ENCODE measurements at places on chromosomes 4 and X.

DNA sequence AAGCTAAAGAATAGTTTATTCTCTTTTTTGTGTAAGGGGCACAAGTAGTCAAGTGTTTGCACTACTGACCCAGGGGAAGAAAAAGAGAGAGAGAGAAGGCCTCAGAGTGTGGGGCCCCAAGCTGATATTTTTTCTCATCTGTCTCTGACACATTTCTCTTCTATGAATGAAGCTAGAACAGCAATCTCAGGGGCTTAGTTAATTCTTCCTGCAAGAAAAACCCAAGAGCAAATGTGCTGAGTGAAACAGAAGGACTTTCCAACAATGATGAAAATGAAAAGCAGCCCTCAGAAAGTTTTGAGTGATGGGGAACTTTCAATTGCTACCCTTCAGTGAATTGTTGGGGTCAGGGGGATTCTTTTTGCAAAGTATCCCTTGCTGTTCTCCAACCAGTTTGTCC is 9.2 kb upstream of the MSN start:
- no peak for DNase-seq

DNA sequence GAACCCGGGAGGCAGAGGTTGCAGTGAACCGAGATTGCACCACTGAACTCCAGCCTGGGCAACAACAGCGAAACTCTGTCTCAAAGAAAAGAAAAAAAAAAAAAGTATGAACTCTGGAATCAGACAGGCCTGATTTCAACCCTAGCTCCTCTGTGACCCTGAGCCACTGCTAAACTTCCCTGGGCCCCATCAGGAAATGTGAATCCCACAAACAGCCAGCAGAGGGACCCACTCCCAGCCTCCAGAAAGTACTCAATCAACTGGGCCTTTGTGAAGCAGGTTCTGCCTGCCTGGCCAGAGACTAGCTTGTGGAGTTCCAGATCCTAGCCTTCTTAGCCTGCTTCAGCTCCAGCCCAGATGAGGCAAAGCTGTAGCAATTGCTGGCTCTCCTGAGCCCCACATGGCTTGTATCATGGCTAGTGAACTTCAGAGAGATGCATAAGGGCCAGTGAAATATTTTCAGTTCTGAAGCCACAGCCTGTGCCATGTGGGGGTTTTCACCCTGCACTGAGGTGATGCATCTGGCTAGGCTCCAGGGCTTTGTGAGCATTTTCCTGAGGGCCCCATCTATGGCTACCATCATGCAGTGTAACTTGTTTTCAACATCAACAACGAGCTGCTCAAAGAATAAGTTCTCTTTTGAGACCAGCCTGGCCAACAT is 7.2 kb upstream of the IDS start:
- peak; percentile 0 for DNase-seq

- DNase-seq, result no peak
Measured at GRCh38 chr4:143558823-143559756, 45.6 kb downstream of the SMARCA5 start.

DNA sequence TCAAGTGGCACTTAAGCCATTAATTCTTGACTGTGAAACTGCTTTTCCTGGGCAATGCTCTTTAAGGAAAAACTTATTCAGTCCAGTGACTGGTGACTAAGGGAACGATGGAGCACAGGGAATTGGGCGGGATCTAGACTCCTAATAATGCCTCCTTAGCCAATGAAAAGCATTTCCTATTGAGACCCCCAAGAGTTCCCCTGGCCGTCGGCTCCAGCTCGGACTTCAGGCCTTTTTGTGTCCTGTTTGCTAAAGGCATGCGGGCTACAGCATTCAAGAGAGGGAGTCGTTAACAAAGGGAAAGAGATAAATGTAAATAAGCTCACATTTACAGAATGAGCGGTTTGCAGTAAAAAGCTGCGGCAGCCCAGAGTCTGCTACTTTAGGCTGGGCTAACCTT is at the start of gene LPAR4:
TSS of gene LPAR4 (plus strand) at position 232 of the 400 bp plus-strand sequence. CDS start 7,150 bp downstream, outside the sequence.
- no peak for DNase-seq

DNA sequence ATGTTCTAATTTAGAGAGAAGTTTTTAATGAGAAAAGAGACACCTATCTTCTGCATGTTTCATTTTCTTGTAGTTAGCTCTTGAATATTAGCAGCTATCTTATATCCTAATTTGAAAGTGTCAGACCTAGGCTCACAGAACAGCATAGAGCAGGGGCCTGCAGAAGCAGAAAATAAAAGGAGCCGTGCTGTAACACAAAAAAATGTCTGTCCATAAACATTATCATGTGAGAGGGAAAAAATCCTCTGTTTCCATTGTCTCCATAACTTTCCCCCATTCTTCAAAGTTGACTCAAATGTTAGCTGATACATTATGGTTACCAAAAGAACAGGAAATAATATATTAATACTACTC is 329.2 kb upstream of the EPHA5 start:
- no peak for DNase-seq

DNA sequence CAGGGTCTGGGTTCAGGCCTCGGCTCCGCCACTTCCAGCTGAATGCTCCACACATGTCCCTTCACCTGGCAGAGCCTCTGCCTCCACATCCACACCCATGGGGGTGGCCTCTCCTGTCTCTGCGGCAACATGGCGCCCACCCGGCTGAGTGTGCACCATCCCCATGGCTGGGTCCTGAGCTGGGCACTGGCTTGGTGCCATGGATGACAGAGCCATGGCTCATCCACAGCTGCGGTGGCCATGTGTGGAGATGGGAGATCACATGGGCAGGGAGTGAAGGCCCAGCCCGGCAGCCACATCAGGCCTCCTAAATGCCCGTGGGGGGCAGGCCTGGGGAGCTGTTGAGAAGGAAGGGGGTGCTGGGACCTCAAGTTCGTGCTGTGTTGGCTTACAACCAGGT is 213.7 kb downstream of the AFAP1 start:
- DNase-seq, result no peak

GRCh38 chr4:1516261-1516660 is 110.0 kb upstream of the NKX1-1 start:
- DNase-seq, result no peak

GRCh38 chrX:136269921-136270320 is 18.7 kb upstream of the MAP7D3 start:
- DNase-seq, result no peak

GRCh38 chr4:174199735-174200134 is 83.7 kb downstream of the FBXO8 start:
- no peak for DNase-seq

GRCh38 chr4:113541933-113542332 is 219.6 kb downstream of the CAMK2D start:
- DNase-seq, result no peak

- no peak for DNase-seq
Measured at GRCh38 chr4:78707268-78707667, 68.9 kb upstream of the BMP2K start.

- no peak for DNase-seq
Measured at GRCh38 chrX:68708503-68709290, 61.2 kb downstream of the STARD8 start.

GRCh38 chr4:3682236-3683076 is 83.7 kb upstream of the ADRA2C start:
- no peak for DNase-seq

- no peak for DNase-seq
Measured at GRCh38 chrX:39484159-39485068, 613.3 kb downstream of the BCOR start.

DNA sequence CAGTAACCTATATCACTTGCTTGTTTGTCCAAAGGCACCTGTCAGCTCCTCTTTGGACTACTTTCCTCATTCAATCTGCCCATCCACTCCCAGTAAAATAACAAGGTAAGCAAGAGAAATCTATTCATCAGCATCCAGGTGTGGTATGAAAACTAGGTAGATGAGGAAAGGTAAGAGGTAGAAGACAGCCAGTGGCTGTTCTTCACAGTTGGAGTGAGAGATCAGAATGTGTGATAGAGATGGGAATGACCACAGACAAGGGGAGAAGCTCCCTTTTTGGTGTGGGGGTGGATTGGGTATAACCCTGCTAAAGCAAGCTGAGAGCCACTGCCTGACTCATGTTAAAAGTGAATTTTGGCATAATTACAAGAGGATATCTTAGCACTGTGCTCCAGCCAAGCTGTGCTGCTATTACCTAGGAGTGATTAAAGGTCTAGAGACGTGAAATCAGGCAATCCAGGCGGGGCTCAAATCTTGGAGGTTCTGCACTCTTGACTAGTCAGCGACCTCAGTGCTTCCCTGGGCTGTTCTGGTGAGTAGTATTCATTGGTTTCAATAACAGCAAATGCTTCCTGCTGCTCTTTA is 28.1 kb upstream of the RASL11B start:
- DNase-seq, result no peak

- no peak for DNase-seq
Measured at GRCh38 chr4:6389142-6389825, 83.1 kb downstream of the PPP2R2C start.

GRCh38 chrX:136048446-136048845 is 63.2 kb downstream of the SLC9A6 start:
- no peak for DNase-seq

DNA sequence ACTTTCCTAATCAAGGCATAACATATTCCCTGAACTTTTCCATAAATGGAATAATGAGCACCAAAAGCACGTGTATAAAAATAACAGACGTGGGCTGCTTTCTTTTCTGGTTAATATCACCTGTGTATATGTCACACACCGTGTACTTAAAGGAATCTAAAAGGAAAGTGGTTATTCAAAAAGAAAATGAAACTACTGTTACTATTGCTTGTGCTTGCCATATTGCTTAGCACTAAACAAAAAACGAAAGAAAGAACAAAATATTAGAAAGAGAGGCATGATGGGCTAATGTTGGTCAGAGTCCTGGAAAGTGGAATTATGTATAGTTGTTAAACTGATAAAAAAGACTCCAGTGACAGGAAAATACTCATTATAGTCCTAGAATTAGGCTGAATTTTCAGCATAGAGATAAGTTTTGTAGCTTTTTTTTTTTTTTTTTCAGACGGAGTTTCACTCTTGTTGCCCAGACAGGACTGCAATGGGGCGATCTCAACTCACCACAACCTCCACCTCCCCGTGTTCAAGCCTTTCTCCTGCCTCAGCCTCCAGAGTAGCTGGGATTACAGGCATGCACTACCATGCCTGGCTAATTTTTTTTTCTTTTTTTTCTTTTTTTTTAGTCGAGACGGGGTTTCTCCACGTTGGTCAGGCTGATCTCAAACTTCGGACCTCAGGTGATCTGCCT is 123.2 kb downstream of the PABPC4L start:
- no peak for DNase-seq

DNA sequence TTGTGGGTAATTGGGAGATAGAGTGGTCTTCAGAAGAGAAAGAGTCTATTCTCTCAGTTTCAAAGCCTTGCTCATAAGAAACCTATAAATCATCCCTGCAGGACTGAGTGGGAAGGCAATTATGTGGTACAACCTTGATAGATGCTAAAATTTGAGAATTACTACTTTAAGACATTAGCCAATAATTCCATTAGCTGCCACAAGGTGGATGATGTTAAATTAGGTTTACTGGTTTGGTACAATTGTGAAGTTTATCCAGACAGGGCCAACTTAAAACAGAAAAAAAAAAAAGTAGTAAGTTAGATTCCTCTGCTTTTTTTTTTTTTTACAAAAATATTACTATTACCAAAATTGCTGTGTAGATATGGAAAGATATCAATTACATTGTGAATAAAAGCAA is 73.2 kb upstream of the AMOT start:
- DNase-seq, result no peak

DNA sequence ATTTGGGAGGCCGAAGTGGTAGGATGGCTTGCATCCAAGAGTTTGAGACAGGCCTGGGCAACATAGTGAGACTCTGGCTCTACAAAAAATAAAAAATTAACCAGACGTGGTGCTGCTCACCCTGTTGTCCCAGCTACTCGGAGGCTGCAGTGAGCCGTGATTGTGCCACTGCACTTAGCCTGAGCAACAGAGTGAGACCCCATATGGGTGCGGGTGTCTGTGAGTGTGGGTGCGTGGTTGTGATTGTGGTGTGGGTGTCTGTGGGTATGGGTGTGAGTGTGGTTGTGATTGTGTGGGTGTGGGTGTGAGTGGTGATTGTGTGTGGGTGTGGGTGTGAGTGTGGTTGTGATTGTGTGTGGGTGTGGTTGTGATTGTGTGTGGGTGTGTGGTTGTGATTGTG is 114.6 kb downstream of the UBE2K start:
- no peak for DNase-seq

Data from substantia nigra (tissue), 51 donors.